ENCODE measurements at places on chromosomes 6 and 20.

DNA sequence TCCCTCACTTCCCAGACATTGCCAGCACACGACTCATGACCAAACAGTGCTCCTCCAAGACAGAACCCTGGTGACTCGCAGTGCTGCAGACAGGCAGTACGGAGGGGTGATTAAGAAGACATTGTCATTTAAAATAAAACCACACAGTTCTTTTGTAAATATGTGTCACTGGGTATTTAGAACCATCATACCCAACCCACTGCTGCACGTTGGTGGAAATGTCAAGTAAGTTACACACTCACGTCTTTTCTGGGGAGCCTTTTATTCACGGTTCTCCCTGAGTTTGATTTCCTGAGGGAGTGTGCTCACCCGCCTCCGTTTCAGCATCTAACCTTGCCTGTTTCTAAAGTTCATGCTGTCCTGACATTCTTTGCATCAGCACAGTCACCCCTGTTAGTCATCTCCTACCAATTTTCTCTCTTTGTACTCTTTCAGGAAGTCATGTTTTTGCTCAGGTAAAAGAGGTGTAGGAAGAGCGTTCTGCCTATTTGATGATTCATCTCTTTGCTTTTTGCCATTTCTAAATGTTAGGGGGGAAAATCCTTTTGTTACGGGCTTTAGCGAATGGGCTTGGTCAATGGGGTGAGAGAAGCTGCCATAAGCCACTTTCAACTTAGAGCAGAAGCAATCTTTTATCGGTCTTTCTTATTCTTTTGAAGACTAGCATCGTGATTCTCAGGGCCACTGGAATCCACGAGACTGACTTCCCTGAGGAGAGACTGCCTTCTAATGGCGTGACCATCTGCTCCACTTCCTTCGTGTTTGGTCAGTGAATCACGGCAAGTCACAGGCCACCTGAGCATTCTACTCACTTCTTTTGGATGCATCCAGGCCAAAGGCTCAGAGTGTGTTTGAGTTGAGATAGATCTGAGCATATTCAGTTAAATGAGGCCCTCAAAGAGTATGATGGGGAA, 512.8 kb upstream of the JARID2 start:
- DNase-seq: peak; percentile 94

DNA sequence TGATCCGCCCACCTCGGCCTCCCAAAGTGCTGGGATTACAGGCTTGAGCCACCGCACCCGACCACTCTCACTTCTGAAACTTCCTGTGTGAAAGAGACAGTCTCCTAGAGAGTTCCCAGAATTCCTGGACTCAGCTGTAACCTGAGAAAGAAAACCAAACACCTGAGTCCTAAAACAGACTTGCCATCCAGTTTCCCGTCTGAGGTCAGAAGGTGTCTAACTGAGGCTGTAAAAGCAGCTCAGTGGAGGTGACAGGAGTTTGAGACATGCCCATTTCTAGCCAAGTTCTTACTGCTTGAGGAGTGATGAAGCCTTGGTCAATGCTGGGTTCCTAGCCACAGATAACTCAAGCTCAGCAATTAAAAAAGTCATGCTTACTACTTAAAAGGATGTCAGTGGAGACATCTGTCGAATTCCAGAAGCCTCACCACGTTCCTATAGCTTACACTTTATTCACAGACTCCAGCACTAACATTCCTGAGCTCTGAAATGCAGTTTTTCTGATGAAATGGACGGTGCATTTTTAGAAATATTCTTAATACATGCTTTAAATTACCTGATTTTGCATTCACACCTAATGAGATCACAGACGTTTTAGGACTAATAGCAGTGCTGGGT, 6.1 kb downstream of the UQCC2 start:
- no peak for DNase-seq

GRCh38 chr6:13725570-13725969, 13.9 kb upstream of the RANBP9 start:
- peak; percentile 89 for DNase-seq

DNA sequence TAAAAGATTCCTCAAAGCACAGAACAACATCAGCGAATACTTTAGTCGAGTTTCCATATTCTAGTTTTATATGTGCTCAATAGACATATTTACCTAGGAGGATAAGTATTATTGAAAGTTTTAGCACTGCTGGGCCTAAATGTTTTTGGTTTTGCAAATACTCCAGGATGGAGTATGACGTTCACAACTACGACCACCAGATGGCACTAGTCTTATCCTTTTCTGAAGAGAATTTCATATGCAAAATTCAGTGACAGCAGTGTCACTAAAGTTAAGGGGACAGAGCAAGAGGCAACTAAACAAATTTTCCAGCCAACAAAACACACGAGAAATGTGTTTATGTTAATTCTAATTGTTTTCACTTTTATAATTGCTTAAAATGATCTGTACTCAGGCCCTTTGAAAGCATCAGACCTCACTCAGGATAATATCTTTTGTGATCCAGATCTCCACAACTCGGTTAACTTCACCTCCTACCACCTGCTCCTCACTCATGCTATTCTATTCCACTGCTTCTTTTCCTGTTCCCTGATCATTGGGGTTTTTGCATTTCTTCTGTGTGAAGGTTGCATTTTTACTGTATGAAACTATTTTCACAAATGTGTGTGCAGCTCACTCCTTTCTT, 220.8 kb downstream of the TRDN start:
- DNase-seq: peak; percentile 8
